GOT3 (cell line): ENCODE measurements at places on chromosomes 1 and 21.

DNA sequence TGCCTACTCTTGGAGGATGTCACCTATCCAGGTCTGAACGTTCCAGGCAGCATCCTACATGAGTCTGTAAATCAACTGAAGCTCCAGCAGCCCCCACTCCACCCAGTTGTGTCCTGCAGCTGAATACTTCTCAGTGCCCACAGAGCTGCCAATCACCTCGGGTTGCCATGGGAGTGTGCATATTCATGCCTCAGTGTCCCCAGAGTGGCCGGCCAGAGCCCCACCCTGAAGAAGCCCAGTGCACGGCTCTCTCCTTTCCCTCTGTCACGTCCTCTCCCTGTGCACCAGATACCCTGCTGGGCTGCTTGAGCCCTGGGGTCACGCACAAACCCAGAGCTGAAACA lies 16.1 kb upstream of the GSTM4 start:
- no peak for DNase-seq

DNA sequence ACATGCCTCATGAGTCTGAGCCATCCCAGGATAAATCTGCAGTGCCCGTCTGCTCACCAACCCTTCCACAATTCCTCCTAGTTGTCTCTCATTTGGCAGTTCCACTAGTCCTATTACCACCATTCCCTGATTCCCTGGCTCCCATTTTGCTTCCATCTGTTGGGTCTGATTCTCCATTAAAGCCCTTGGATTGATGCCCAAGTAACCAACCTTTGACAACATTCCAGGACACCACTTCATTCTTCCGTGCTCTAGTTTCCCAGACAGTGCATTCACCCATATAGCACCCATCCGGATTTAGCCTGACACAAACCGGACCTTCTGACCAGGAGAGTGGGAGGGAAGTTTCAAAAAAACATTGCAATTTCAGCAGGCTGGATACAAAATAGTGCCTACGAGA lies 189.4 kb upstream of the PALMD start:
- no peak for DNase-seq

- no peak for DNase-seq
Observed at GRCh38 chr21:32368386-32368785, 24.4 kb downstream of the URB1 start.

GRCh38 chr1:102183711-102184110 lies 187.0 kb upstream of the OLFM3 start:
- DNase-seq: no peak

DNA sequence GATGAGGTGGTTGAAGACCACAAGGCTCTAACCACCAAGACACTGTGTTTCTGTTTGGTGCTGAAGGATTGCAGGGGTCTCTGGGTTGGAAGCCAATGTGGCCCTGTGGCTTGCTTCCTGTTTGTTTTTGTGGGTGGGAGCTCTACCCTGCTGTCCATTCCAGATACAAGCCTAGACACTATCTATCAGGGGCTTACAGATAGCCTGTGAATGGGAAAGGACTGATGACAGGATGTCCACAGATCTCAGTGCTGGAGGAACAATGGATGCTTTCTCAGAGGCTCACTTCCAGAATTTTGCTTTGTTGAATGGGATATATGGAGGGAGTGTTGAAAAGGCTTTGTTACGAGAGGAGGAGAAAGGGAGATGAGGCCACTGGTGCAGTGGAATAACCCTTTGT lies 69.7 kb downstream of the NOS1AP start:
- DNase-seq: no peak

GRCh38 chr1:156435545-156436140 lies 64.9 kb downstream of the MEF2D start:
- no peak for DNase-seq

DNA sequence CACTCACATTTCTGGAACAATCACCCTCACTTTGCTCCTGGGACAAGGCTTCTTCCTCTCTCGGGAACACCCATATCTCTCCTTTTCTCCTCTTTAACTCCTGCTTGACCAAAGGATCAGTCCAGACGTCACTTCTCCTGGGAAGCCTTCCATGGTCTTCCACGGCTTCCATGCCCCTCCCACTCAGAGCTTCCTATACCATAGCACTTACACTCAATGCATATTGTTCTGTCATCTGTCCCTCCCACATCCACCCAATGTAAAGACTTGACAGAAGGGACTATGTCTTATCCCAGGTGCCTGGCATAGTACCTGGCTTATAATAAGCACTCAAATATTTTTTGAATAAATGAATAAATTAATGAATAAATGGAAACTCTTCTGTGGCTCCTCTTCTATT lies 28.2 kb downstream of the CD34 start:
- no peak for DNase-seq

GRCh38 chr1:226498640-226499008 lies 49.9 kb upstream of the STUM start:
- DNase-seq: no peak

GRCh38 chr1:214615109-214615508 lies 12.1 kb downstream of the CENPF start:
- DNase-seq: no peak

DNA sequence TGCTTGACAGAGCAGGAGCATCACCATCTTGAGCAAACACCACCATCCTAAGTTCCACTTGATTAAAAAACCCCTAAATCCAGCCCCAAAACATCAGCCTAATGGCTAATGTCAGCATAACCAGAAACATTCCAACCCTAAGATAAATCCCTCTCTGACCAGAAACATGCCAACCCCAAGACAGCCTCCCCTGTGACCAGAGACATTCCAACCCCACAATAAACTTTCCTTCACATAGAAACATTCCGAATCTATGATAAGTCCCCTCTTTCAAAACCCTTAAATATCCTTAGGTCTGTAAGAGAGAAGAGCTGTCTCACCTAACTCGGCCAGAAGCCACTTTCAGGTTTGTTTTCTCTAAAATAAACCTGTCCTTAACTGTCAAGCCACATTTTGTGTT lies 17.4 kb upstream of the SLC2A5 start:
- DNase-seq: no peak

DNA sequence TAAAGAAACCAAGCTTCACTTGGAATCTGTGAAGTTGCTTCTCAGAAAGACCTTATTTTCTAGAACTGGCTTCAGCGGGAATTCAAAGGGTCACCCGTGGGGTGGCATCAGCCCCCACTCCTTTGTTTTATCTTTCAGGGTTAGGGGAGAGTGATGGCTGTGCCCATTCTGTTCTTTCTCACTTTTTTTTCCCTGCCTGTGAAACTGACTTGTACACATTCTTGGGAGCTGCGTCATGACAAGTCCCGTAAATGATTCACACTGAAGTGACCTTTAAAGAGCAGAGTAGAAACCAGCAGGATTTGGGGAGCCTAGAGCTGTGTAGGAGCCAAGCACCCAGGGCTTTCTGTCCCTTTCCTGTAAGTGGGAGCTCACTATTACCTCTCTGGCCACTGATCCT lies 43.8 kb downstream of the SLC44A3 start:
- no peak for DNase-seq

GRCh38 chr1:25253911-25254310 lies 6.7 kb upstream of the RSRP1 start:
- DNase-seq: no peak

DNA sequence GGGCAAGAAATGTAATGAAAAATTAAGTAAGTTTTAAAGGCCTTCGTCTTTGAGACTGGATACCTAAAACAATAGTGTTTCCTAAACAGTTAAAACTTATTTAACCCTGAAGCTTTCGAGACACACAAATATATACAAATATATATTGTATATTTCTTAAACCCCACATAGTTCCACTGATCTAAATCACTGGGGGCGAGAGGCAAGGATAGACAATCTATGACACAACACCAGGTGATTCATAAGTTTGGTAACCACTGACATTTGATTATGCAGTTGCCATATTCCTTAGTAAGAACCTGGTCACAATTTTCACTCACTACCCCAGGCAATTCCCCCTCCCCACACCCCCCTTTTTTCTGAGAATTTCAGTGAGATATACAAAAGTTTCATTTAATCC lies 55.3 kb upstream of the BOLA1 start:
- no peak for DNase-seq

DNA sequence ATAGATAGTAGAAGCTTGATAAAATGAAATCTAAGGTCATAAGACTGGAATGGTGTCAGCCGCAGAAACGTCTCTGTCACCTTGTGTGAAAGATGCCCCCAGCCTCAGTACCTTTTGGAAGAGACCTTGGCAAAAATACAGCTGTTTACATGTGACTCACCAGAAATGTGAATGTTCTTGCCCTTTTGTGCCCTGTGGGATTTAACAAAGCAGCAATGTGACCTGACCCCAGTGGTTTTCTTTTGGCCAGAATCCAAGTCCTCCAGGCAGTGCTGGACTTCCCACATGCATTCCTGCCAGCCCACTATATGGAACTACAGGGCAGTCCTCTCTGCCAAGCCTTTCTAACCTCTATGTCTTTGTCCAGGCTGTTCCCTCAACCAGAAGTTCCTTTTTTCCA lies 27.2 kb upstream of the LRRC8C start:
- DNase-seq: no peak

DNA sequence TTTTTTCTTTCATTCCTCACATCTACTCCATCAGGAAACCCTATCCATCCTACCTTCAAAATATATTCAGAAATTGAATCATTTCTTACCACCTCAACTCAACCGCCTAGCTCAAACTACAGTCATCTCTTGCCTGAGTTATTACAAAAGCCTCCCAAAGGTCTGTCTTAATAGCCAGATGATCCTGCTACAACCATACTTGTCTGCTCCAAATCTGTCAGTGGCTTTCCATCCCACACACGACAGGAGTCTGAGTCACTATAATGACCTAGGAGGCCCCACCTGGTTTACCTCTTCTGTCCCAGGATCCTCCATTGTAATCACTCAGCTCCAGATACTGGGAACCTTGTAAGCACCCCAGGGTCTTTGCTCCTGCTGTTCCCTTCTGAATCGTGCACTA lies 37.1 kb upstream of the IL12RB2 start:
- no peak for DNase-seq
